ENCODE measurements at places on chromosomes 6 and 20.

- no peak for DNase-seq
Observed at GRCh38 chr20:30419466-30419865, 838.0 kb upstream of the DEFB115 start.

GRCh38 chr6:2245103-2245876, at the start of gene GMDS:
GMDS (minus strand) TSS chr6:2245605.
- DNase-seq, result peak; percentile 59

GRCh38 chr6:144162977-144163376, 12.7 kb downstream of the STX11 start:
- DNase-seq, result no peak

GRCh38 chr6:35014341-35014740, 125.3 kb downstream of the ANKS1A start:
- DNase-seq, result no peak

DNA sequence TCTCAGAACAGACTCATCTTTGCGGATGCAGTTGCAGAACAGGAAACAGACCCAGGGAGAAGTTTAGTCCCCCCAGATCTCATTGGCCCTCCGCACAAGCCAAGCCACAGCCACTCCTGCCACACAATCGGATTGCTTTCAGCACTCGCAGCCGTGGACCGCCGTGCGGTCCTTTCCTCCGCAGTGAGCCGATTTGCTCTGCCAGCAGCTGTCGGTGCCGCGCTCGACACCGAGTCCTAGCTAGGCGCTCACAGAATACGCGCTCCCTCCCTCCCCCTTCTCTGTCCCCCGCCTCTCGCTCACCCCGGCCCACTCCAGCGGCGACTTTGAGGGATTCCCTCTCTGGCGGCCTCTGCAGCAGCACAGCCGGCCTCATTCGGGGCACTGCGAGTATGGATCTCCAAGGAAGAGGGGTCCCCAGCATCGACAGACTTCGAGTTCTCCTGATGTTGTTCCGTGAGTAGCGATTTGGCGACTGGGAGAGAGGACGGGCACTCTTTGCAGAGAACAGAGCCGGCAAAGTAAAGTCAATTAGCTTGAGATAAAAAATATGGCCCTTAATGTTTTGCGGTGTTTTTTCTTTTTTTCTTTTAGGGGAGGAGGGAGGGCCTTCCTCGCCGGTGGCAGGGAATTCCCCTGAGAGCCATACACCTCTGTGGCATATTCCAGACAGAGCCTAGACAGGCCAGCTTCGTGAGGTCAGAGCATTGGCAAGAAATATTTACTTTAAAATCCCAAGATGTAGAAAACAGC, at the start of gene LAMP5:
TSS of gene LAMP5 (plus strand) at position 130 of the 753 bp plus-strand sequence. CDS start at position 393, 263 bp downstream.
- DNase-seq, result no peak

GRCh38 chr20:1087311-1087905, 31.0 kb upstream of the PSMF1 start:
- DNase-seq, result no peak

DNA sequence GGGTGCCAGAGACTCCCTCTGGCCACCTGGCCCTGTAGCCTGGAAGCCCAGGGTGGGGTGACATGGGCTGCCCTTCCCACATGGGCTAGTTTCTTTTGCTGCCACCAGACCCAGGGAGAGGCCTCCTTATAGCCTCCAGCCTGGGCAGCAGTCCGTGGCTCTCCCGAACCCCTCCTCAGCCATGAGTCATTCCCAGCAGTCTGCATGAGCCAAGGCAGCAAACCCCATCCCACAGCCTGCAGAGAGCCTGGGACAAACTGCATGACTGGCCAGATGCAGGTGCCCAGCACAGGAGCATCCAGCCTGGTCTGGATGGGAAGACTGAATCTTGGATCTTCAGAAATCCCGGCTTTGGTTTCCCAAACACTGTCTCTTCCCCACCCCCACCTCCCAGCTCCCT, 75.7 kb downstream of the MRPL14 start:
- no peak for DNase-seq

- DNase-seq, result no peak
Observed at GRCh38 chr6:29666826-29667130, 9.9 kb downstream of the MOG start.

- DNase-seq, result no peak
Observed at GRCh38 chr6:101086473-101086872, 205.3 kb upstream of the ASCC3 start.

- no peak for DNase-seq
Observed at GRCh38 chr6:151370509-151371078, 20.8 kb downstream of the ZBTB2 start.

- peak; percentile 17 for DNase-seq
Observed at GRCh38 chr20:45306431-45306982, at the start of gene RBPJL. RBPJL (plus strand) TSS chr20:45306840; CDS start chr20:45306923, 83 bp downstream.

- no peak for DNase-seq
Observed at GRCh38 chr6:28315628-28316027, 20.3 kb downstream of the ZSCAN31 start.

- DNase-seq, result no peak
Observed at GRCh38 chr6:124479991-124480430, 482.2 kb upstream of the RNF217 start.

GRCh38 chr20:20547221-20547875, 165.1 kb downstream of the RALGAPA2 start:
- DNase-seq, result no peak

DNA sequence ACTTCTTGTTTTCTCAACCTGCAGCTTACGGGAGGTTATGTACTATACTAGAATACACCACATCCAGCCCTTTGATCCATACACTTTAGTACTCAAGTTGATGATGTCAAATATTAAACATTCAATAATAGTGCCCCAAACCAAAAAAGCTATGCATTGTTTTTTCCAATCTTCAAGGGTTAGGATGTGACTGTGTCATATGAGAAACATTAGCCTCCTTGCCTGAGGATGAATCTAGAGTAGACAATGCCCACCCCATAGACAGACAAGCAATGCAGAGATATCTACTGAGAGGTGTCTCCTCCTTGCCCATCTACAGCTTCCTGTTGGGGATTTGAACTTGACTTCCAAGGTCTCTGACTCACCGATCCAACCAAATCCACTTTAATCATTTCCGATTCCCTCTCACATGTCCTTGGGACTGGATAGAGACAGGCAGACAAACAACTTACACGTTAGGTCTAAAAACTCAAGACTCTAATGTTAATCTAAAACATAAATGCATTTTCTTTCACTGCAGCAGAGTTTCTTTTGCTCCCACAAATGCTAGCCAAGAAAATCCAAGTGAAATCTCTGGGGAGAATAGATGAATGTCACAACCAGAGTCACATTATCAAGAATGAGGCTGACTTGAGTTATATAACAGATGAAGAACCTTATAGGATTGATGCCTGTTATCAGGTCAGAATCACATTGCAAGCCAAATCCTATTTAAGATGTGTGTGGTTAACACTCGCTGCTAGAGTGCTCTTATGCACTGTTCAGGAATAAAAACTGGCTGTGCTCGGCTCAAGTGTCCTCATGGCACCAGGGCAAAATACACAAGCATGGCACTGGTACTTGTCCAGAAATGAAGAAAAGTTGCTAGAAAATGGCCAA, 75.5 kb upstream of the TNFAIP3 start:
- no peak for DNase-seq

DNA sequence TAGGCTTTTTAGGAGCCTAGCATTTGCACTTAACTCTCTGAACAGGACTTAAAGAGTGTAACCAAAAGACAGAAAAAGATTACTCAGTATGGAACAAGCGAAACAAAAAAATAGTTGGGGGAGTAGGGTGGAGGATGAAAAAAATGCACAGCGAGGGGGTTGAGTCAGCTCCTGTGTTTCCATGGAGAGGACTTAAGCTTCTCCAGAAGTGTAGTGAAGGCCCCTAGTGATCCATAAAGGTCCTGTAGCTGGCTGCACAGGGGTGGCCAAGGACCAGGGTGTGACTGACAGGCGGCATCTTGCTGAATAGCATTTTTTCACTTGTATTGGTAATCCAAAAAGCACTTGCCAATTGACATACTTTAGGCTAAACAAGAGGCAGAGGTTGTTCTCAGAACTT, 533.9 kb downstream of the RFPL4B start:
- DNase-seq, result no peak

GRCh38 chr6:167676000-167676665, 150.6 kb upstream of the AFDN start:
- no peak for DNase-seq

DNA sequence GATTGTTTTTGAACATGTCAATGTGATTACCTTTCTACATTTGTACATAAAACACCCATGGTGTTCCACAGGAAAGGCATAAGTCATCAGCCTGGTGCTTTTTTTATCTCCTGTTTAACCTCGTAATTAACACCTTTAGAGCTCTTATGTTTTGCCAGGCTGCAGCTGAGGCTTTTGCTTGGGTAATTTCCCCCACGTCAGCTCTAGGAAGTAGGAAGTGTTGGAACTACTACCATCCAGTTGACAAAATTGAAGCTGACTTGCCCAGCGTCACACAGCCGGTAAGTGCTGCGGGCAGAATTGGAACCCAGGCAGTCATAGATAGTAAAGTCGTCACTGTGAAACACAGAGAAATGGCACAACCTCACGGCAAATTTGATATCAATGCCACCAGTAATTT, 86.6 kb upstream of the BMP2 start:
- DNase-seq, result no peak

- no peak for DNase-seq
Observed at GRCh38 chr20:21725892-21726291, 20.4 kb downstream of the PAX1 start.

- DNase-seq, result no peak
Observed at GRCh38 chr6:77403424-77403823, 59.9 kb downstream of the HTR1B start.

DNA sequence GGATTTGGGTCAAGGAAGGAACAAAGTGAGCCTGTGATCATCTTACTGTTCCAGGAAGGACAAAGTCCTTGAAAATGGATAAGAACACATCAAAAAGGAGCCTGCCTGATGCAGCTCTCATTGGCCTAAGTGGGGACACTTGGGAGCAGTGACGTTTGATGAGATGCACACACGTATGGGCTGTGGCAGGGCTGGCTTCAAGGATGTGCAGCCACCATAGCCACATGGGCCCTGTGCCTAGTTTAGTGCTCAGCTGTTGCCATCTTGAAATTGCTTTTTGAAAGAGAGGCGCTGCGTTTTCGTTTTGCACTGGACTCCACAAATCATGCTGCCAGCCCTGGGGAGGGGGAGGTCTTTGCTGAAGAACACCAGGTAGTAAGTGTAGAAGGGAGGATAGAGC, 6.6 kb upstream of the NPEPL1 start:
- DNase-seq, result no peak

Measured in activated CD4-positive, alpha-beta T cell treated with anti-CD3 and anti-CD28 coated beads, Interleukin-2, amount 50 U/mL, for 24 hours (primary cell).